NCI-H226 (cell line): ENCODE measurements at places on chromosomes 7 and 10.

DNA sequence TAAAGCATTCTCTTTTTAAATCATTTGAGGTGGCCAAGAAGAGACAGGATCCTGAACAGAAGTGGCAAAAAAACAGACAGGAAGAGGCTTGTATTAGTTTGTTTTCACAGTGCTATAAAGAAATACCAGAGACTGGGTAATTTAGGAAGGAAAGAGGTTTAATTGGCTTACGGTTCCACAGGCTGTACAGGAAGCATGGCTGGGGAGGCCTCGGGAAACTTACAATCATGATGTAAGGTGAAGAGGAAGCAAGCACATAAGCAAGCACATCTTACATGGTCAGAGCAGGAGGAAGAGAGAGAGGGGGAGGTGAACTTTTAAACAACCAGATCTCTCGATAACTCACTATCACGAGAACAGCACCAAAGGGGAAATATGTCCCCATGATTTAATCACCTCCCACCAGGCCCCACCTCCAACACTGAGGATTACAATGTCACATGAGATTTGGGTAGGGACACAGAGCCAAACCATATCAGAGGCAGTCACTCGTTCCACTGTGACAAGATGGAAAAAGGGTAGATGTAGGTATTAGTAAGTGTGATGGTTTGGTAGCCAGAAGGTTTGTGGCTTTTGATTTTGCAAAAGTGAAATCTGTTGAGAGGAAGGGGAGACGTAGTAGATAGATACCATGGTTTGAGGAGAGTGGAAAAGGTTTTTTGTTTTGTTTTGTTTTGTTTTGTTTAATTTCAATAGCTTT is 5.1 kb downstream of the MSRB2 start:
- DNase-seq: no peak

- no peak for DNase-seq
These were observed 11.2 kb downstream of the YKT6 start for GRCh38 chr7:44212018-44212417.

- no peak for DNase-seq
These were observed 131.7 kb downstream of the DGKI start for GRCh38 chr7:137715121-137715520.

DNA sequence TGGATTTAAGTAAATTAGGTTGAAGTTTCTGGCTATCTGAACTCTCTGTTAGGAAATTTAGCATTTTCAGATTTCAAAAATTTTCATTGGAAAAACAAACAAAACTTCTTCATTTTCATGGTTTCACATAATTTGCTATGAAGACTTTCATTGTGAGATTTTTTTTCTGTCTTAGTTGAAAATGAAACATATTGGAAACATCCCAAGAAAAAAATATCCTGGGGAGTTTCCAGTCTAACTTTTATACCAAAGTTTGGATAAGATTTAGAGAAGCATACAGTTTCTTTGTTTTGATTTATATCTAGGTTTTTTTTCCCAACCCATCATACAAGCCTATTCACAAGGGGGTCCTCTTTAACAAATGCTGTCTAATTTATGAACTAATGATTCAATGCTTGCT is 300.5 kb upstream of the SEMA3A start:
- DNase-seq: no peak

DNA sequence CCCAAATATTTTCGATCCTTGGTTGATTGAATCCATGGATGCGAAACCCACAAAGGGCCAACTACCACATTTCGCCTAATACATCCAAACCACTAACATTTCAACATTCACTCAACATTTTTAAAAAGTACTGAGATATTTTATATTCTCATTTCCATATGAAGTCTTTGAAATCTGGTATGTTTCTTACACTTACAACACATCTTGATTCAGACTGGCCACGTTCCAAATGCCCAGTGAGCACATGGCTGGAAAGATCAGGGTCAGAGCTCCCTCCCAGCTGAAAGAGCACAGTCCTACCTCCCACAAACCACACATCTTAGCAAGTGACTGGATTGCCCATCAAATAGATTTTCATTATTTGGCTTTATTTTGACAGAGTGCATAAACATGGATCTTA is 18.9 kb downstream of the NCAPG2 start:
- DNase-seq: no peak

GRCh38 chr10:86001521-86001920 is 365.1 kb downstream of the GRID1 start:
- DNase-seq: no peak

- no peak for DNase-seq
These were observed 115.4 kb downstream of the ARID5B start for GRCh38 chr10:62016623-62017490.
